ENCODE measurements at places on chromosomes 11 and 22. TPM values are rescaled to one million over a fixed set of nuclear protein-coding genes. Genes with fewer than 3 reads are reported as not detected.

DNA sequence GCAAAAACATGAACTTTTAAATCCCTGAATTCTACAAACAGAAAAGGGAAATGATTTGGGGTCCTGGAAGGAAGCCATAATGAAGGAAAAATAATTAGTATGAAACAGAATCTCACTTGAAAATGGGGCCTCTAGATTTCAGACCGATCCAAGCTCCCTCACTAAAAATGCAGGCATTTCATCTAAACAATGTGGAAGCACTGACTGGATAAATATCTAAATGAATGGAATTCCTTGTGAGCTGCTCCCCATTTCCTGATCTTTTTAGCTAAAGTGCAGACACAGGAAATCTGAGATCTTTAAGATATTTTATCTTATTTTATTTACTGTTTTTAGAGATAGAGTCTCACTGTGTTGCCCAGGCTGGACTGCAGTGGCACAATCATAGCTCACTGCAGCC lies 1255.8 kb downstream of the LRRC4C start:
- no peak for DNase-seq

DNA sequence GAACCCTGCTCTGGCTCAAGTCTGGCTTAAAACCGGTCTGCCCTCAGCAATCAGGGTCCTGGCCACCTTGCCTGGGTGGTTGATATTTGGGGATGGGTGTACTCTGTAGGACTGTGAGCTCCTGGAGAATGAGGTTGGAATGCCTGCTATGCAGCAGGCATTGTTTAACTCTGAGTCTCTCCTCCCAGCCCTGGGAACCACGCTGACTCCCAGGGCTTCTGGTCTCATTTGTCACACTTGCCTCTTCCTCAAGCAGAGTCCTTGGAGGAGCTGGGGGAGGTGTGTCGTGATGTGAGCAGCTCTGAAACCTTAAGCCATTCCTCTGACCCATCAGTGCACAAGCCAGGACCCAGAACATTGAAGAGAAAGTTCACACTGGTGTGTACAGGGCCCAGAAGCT lies 340.1 kb downstream of the MN1 start:
- DNase-seq = no peak

- no peak for DNase-seq
These were observed 7.6 kb downstream of the TTLL12 start for GRCh38 chr22:43179146-43179910.

The CAPRIN1 gene
- total RNA-seq = 264 TPM

DNA sequence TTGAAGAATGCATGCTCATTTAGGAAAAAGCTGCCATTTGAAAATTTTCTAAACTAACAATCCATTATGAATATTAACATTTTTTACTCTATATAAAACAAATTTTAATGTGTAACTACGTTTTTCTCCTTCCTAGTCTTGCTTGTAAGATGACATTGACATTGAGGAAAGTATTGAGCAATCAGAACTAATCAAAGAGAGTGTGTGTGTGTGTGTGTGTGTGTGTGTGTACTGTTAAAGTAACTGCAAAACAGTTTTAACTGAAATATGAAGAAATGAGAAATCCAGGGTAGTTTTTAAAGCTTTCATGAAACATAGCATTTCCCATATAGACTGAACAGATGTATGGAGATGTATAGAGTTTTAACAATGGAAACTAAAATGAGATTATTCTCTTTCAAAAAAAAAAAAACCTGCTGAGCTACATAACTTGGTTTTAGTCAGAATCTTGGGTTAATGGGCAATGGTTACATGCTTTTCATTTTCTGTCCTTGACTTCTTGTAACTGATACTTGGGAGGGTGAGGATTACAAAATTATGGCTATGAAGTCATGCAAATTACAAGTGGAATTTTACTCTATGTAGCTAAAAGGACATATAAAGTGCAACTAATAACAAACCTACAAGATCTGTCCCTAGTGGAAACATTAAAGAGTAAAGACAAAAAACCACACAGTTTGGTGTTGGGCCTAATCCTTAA lies 2.0 kb downstream of the PDGFD start:
- DNase-seq = no peak

GRCh38 chr11:17298302-17298701 lies 21.8 kb downstream of the NUCB2 start:
- peak; percentile 84 for DNase-seq
